Stimulated activated CD8-positive, alpha-beta memory T cell treated with anti-CD3 and anti-CD28 coated beads, Interleukin-4, amount 100 ng/mL, for 48 hours (primary cell): ENCODE measurements at places on chromosomes 12 and 14.

DNA sequence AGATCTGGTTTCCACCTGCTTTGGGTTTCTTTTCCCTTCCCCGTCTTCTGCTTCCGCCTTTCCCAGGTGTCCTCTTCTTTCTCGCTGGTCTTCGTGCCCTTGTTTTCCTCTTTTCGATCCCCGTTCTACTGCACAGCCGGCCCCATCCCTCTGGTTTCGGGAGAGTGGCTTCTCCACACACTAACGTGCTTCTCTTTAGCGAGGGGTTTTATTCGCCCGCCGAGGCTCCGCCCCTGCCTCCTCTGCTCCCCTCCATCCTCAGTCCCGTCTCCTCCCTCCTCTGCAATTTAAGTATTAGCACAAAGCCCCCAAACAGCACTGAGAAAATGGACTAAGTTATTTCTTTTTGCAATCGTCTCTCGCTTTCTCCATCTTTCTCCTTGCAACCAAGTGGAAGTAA, at the start of gene SLC7A8:
SLC7A8 (minus strand) TSS at position 182 of the 400 bp plus-strand sequence. CDS start 746 bp downstream, outside the sequence.
- DNase-seq = peak; percentile 55

GRCh38 chr12:116074686-116075085, 202.8 kb downstream of the MED13L start:
- DNase-seq = no peak

GRCh38 chr14:97027256-97027999, 230.2 kb downstream of the VRK1 start:
- DNase-seq = no peak

GRCh38 chr12:22110176-22110575, 64.2 kb downstream of the CMAS start:
- no peak for DNase-seq

- DNase-seq = no peak
Measured at GRCh38 chr12:126480451-126480850, 1415.2 kb downstream of the AACS start.

- no peak for DNase-seq
Measured at GRCh38 chr14:23572836-23573235, 5.2 kb upstream of the AP1G2 start.

DNA sequence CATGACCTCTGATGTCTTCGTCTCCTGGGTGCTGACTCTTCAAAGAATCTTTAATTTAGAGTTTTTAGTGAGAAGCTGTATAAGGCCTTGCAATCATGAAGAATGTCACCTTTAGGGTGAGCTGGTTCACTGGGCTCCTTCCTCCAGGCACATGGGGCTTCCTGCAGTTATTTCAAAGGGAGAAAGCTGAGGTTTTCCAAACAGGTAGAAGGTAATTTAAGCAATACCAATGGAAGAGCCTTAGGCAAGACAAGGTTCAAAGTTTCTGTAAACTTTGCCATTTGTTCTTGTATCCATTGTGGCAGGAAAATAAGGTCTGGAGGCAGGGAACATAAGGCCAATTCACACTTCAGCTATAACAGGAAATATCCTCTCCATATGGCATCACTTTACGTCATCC, 88.0 kb upstream of the EIF5 start:
- DNase-seq = no peak

DNA sequence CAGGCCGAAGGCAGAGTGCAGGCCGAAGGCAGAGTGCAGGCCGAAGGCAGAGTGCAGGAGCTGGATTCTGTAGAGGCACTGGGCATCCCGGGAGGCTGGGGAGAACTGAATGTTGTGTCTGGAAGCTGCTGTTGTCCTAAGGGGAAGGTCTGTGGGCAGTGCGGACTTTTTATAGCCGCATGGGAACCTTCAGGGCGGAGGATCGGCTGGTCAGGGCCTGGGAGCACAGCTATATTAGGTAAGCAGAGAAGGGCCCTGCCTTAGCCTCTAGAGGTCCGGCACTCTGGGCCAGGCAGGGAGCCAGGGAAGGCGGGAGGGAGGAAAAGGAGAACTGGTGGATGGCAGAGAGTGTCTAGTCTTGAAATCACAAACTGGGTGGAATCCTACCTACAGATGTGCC, 14.2 kb downstream of the CABP1 start:
- DNase-seq = no peak

DNA sequence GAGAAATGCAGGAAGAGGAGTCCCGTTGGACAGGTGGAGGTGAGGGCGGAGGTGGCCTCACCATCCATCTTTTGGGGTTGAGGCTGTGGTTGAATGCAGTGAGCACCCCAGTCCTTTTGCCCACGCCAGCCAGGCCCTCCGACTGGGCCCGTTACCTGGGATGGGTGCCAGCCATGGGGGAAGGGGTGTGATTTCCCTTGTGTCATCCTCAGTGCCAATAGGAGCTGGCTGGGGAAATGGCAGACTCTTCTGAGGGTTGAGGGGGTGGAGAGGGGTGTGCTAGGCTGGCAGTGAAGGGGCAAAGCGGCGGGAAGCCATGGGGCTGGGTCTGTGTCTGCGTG, 9.6 kb downstream of the KCNH3 start:
- DNase-seq = no peak

GRCh38 chr14:96146131-96146771, 58.4 kb upstream of the BDKRB2 start:
- DNase-seq = no peak

DNA sequence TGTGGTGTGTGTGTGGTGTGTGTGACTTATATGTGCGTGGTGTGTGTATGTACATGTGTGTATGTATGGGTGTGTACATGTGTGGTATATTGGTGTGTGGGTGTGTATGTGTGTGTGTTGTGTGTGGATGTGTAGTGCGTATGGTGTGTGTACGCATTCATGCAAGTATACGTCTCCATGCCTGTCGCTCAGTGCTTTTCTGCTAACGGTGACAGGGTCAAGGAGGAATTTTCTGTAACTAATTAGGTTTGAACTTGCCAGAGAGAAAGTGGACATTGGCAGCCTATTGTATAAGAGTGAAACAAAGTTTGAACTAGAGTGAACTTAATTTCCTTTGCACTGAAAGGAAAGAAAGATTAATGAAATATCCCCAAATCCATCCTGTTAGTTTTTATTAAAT, 120.9 kb upstream of the GSC start:
- no peak for DNase-seq

DNA sequence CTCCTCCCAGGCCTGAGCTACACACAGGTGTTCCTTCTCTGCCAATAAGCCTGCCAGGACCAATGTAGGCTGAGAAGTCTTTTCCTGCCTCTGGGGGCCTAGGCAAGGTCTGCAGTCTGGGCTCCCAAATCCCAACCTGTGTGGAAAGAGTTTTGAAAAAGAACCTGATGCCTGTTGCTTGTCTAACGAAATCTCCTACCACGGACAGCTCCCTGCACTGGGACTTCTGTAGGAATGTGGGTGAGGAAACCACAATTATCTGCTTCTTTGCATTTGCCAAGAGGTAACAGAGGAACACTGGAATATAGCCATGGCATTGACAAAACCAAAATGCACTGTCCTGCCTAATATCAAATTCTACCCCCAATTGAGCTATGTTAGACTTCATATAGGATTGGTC, 877.0 kb upstream of the TMEM132C start:
- no peak for DNase-seq

DNA sequence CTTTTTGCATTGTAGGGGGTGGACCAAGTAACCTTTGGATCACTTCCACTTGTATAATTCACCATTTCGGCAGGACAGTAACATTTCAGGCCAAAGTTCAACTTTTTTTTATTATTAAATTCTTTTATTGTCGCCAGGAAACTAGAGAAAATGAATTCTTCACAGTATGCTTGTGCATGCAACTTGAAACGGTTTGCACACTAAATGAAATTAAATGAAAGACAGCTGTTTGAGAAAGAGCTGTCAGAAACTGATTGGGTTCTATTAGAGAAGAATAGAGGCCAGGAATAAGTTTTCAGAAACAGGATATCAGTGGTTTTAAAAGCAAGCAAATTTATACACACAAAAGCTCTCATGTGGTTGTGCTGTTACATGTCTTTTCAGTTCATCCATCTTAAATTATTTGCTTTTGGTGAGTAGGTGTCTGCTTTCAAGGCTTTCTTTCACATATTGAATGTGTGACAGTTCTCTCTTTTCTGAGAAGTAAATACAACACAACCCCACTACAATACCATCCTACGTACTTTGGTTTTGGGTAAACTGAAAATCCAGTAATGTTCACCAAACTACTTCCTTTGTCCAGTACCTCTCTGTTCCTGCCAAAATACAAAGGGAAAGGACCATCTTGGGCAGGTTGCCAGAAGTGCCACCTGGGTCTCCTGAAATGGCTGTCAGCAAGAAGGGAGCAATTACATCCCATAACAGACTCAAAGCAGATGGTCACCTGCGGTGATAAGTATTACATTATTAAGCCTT, 291.7 kb downstream of the RAD51B start:
- no peak for DNase-seq

GRCh38 chr14:24849471-24849870, 200.5 kb downstream of the STXBP6 start:
- DNase-seq = no peak

- no peak for DNase-seq
Measured at GRCh38 chr12:127629066-127629820, 637.7 kb upstream of the TMEM132C start.

GRCh38 chr12:122423258-122424165, 1.0 kb upstream of the CLIP1 start:
- no peak for DNase-seq

GRCh38 chr14:35366056-35366451, 38.5 kb downstream of the NFKBIA start:
- DNase-seq = peak; percentile 76

DNA sequence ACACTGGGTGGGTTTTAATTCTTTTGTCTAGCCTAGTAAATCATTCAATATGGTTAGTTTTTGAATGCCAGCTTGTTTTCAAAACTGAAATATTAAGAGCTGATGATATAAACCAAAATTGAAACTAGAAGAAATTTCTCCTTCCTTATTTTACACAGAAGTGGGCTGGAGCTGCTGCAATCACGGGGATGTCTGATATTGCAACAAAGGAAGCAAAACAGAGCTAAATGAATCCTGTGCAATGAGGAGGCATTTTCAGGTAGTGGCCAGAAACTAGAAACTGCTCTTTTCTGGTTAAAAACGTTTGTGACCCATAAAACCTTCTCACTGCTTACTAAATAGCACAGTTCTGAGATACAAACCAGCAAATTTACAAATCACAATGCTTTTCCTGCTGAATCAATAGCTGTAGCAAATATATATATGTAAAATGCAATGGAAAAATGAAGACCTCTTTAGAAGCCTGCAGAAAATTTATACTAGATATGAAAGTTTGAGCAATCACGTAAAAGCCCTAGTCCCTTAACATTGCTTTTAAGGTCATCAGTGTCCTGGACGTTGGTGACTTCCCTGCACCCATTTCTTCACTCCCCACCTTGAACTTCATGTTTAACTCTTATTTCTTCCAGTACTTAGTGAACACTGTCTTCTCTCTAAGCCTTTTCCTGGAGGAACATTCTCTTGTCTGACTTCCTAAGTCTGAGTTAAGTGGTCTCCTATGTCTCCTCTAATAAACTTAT, 15.9 kb upstream of the LRRK2 start:
- DNase-seq = no peak

DNA sequence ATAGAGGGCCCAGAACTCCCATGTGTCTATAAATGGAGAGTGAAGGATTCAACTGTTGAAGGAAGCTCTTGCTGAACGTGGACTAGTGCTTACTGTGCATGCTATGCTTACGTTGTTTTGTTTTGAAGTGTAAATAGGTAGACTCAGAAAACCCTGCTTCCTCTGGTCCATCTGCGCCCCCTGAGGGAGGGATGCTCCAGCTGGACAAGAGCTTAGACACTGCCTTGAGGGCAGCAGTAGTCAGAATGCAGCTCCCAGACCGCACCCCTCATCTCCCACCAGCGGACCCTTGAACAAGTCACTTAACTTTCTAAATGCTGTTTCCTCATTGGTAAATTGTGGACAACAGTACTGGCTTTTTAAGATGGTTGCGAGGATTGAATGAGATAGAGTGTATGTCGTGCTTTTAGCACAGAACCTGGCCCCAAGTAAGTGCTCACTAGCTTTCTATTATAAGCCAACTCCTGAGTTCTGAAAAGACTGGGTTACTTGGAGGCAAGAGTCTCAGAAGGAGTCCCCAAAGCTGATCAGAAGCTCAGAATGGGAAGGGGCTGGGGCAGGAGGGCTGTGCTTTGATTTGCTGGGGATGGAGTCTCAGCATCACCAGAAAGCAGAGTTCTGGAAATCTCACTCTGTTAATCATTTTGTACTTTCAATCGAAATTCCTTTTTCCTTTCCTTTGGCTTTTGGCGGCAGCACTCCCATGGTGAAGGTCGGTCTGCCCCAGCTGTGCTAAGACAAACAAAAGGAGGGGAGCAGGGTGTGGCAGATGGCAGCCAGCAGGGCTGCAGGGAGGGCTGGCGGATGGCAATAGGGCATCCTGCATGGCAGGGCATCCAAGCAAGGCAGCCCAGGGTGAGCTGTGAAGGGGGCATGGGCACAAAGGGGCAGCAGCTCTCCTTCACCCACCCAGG, 15.6 kb downstream of the AGAP2 start:
- DNase-seq = peak; percentile 18

- DNase-seq = no peak
Measured at GRCh38 chr12:22551624-22552023, 7.3 kb upstream of the C2CD5 start.

DNA sequence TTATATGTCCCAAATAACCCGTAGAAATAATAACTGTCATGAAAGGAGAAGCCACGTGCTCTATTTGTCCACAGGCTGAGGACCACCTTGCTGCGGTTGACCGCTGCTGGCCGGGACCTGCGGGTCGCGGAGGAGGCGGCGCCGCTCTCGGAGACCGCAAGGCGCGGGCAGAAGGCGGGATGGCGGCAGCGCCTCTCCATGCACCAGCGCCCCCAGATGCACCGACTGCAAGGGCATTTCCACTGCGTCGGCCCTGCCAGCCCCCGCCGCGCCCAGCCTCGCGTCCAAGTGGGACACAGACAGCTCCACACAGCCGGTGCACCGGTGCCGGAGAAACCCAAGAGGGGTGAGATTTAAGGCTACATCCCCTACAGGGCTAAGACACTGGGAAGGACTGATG, 21.0 kb downstream of the RPGRIP1 start:
- DNase-seq = peak; percentile 49

DNA sequence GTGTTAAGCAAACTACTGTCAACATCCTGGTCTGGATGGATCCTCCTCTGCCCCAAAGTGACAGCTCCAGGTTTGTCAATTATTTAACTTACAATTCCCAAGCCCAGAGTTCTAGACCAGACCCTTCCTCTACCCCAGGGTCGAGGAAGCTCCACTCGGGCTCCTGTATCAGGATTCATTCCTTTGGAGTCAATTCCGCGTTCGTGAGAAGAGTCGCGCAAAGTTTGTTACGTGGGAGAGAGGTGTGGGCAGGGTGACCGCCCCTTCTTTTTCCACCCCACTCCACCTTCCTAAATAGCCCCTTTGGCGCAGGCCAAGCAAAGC, 479 bp downstream of the SEL1L start:
- no peak for DNase-seq

DNA sequence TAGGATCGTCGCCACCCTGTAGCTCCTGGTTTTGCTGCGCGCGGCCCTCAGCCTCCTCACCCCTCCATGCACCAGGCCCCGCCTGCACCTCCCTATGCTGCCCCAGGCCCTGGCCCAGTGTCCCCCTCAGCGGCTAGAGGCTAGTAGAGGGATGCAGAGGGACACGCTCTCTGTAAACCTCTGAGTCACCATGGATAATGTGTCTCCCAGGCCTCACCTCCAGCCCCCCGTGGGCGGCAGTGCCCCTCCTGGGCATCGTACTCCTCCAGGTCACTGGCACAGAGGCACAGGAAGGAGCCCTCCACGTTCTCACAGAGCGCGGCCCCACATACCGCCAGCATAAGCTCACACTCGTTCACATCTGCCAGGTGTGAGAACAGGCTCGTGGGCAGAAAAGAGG, 12.3 kb downstream of the ISCA2 start:
- DNase-seq = no peak

- DNase-seq = no peak
Measured at GRCh38 chr14:68216079-68216478, 396.5 kb downstream of the RAD51B start.
